ENCODE measurements at places on chromosomes 2 and 18. TPM values are rescaled to one million over a fixed set of nuclear protein-coding genes. Genes with fewer than 3 reads are reported as not detected.
A peak's percentile ranks its signal among the peaks of the same experiment; 100 is the strongest.

- no peak for DNase-seq
Measured at GRCh38 chr2:217685255-217685605, 317.6 kb downstream of the TNS1 start.

- no peak for DNase-seq
Measured at GRCh38 chr2:210199854-210200253, 25.4 kb downstream of the ACADL start.

DNA sequence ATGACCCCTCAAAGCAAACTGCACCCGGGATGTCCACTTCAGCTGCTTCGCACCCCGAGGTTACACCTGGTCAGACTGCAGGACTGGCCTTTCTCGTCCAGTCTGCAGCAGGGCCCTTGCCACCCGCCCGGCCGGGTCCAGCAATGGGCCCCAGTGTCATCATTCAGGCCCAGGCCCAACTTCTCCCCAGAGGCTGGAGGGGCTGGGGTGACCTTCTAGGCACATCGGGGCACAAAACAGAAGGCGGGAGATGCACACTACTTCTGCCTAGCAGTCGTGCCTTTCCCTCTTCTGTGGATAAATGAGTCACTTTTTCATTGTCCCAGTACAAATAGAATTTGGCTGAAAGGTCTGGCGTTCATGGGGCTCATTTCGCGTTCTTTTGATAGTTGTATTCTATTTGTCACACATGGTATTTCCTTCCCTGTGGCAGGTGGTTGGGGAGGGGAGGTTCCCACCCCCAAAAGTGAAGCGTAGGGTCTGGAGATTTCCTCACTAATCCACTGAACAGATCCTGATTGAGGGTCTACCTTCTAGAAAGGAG lies 56.9 kb upstream of the ID2 start:
- no peak for DNase-seq

- DNase-seq: peak; percentile 78
Measured at GRCh38 chr18:63979409-63979920, 9.6 kb downstream of the SERPINB8 start.

The PLGLB2 gene
- total RNA-seq: 2.7 TPM

- DNase-seq: no peak
Measured at GRCh38 chr2:154488801-154489200, 209.7 kb upstream of the KCNJ3 start.

DNA sequence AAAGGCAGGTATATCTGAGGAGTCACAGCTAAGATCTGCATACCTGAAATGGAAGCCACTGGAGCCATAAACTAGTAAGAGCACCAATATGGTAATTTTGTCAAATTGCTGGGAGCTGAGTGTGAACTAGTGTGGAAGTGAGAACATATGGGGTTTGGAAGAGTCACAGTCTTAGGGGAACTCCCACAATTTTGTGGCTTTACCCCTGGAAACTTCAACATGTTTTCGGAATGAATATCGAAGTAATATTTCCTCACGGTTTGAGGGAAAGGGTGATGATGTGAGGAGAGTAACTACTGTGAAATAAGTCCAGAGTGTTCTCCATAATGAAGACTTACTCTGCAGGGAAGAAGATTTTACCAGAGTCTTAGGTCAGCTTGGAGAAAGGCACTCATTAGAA lies 565.9 kb downstream of the RIT2 start:
- DNase-seq: no peak

All from mucosa of descending colon (tissue), 3 donors.